ENCODE measurements at places on chromosomes 7 and 10.

- no peak for DNase-seq
These were observed 93.1 kb downstream of the ARID5B start for GRCh38 chr10:61994405-61995219.

GRCh38 chr7:47552621-47553020 is 29.3 kb downstream of the TNS3 start:
- no peak for DNase-seq

DNA sequence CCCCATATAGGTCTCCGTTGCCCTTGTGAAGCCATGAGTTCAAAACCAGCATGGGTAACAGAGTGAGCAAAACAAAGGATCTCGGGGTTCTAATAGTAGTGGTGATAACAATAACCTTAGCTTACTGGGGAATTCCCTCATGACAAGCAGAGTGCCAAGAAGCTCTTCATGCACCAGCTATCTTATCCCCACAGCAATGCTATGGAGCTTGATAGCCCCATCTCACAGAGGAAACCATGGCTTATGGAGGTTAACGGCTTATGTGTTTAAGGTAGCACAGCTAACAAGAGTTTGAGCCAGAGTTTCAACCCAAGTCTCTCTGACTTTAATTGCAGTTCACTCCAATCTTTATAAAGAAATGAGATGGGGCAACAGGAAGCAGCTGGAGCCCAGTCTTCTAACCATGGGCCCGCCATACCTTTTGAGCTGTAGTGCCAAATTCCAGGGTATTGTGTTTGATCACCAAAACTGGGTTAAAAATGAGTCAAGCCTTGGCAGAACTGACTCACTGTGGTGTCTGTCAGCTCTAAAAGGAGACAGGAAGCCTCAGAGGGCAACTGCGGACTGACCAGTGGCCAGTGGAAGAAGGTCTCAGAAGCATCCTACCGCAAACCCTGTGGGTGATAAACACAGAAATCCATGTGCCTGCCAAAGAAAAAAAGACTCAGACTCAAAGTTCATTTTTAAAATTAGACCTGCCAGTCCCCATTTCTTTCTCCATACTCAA is 16.5 kb upstream of the PLAU start:
- no peak for DNase-seq

DNA sequence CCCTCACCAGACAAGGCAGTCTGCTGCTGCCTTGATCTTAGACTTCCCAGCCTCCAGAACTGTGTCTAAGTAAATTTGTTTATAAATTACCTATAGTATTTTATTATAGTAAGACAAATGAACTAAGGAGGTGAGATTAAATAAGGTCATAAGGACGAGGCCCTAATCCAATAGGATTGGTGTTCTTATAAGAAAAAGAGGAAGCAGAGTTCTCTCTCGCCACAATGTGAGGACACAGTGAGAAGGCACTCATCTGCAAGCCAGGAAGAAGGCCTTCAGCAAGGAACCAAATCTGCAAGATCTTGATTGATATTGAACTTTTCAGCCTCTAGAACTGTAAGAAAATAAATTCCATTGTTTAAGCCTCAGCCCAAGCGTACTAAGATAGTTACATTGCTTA is 6.1 kb upstream of the ZNF438 start:
- no peak for DNase-seq

GRCh38 chr10:131571346-131571745 is 259.8 kb upstream of the TCERG1L start:
- DNase-seq, result no peak

DNA sequence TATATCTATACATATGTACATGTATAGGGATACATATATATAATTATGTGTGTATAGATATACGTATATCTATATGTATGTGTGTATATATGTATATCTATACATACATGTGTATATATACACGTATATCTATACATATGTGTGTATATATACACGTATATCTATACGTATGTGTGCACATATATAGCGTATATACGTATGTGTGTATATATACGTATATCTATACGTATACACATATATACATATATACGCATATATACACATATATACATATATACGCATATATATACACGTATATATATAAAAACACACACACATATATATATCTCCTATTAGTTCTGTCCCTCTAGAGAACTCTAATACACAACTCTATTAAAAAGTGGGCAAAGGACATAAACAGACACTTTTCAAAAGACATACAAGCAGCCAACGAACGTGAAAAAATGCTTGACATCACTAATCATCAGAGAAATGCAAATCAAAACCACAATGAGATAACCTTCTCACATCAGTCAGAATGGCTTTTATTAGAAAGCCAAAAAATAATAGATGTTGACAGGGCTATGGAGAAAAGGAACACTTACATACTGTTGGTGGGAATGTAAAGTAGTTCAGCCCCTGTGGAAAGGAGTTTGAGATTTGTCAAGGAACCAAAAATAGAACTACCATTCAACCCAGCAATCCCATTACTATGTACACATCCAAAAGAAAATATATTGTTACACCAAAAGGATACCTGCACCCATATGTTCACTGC is 22.0 kb upstream of the TMEM120A start:
- no peak for DNase-seq

- DNase-seq, result no peak
These were observed 48.3 kb downstream of the CSTF2T start for GRCh38 chr10:51651063-51651462.
